ENCODE measurements at places on chromosomes 2 and 18. TPM values are rescaled to one million over a fixed set of nuclear protein-coding genes. Genes with fewer than 3 reads are reported as not detected.

- no peak for DNase-seq
Observed at GRCh38 chr18:23609390-23610023, 23.2 kb upstream of the NPC1 start.

OXER1 gene
- total RNA-seq, result not detected

DNA sequence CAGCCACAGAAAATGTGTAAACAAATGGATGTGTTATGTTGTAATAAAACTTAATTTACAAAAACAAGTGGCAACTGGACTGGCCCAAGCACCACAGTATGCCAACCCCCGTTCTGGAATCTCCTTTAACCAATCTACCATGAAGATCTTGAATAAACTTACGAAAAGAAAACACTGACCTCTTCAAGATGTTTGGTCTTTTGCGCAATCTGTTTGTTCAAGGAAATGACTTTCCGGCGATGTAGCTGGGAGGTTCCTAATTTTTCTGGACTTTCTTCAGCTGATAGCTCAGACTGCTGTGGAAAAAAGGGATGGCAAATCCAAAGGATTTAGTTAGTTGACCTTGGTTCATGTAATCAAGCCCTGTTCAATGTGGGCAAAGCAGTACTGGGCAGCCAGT lies 55.7 kb downstream of the CCDC93 start:
- DNase-seq, result no peak

GRCh38 chr2:16124881-16125613 lies 184.7 kb downstream of the MYCN start:
- DNase-seq, result no peak

IL36B gene
- not detected for total RNA-seq

- no peak for DNase-seq
Observed at GRCh38 chr2:174605687-174606086, 8.1 kb upstream of the WIPF1 start.

- no peak for DNase-seq
Observed at GRCh38 chr2:147925886-147926285, 81.1 kb downstream of the ACVR2A start.

GRCh38 chr2:208315081-208315788 lies 49.2 kb downstream of the PIKFYVE start:
- DNase-seq, result no peak

GRCh38 chr18:49368876-49369440 lies 91.5 kb downstream of the DYM start:
- DNase-seq, result no peak

- no peak for DNase-seq
Observed at GRCh38 chr2:11553661-11554398, 20.0 kb downstream of the GREB1 start.

DNA sequence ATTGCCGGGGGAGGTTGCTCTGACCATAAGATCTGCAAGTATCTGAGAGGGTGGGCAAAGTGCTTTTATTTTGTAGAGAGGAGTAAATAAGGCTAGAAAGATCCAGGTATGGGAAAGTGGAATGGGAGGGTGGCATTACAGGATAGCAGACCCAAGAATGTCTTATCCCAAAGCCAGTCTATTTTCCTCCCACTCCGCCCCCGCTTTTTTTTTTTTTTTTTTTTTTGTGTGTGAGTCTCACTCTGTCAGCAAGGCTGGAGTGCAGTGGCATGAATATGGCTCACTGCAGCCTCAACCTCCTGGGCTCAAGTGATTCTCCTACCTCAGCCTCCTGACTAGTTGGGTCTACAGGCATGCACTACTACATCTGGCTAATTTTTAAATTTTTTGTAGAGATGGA lies 31.5 kb downstream of the ARID5A start:
- DNase-seq, result no peak

DNA sequence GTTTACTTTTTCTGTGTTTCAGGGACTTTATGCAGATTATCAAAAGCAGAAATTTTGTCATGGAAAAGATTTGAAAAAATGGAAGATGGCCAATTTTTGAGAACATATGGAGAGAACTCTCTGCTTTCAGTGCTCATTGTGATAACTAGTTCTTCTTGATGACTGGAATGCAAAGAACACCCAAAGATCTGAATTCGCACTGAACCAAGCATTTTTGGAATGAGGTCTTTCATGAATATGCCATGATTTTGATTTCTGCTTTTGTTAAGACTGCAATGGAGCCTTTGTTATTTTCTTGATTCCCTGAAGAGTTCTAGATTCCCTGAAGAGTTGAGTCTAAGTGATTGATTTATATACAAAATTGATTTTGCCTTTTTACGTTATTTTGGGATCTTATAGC lies 124.1 kb downstream of the FMNL2 start:
- no peak for DNase-seq

GRCh38 chr2:75586971-75587370 lies 26.2 kb upstream of the EVA1A start:
- DNase-seq, result no peak

DCDC2C gene
- not detected for total RNA-seq

- no peak for DNase-seq
Observed at GRCh38 chr2:134238371-134238770, 15.5 kb upstream of the MGAT5 start.

ZNF396 gene
- 2.0 TPM for total RNA-seq

IL37 gene
- total RNA-seq, result not detected

DNA sequence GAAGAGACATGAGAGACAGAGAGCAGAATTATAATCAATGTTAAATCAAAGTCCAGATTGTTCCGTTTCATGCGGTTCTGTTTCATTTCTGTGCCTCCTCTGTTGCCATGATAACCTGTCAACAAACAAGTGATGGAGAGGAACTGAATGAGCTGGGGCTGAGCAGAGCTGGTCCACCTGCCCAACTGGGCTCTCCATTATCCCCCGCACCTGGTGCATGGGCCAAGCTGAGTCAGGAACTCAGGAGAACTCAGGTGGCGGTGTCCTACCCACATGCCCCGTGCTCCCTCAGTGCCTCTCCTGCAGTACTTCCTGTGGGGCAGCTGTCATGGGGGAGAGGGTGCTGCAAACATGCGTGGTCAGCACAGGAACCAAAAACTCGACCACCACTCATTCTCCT lies 178.8 kb downstream of the TTC32 start:
- no peak for DNase-seq

SERPINB10 gene
- total RNA-seq, result not detected

DNA sequence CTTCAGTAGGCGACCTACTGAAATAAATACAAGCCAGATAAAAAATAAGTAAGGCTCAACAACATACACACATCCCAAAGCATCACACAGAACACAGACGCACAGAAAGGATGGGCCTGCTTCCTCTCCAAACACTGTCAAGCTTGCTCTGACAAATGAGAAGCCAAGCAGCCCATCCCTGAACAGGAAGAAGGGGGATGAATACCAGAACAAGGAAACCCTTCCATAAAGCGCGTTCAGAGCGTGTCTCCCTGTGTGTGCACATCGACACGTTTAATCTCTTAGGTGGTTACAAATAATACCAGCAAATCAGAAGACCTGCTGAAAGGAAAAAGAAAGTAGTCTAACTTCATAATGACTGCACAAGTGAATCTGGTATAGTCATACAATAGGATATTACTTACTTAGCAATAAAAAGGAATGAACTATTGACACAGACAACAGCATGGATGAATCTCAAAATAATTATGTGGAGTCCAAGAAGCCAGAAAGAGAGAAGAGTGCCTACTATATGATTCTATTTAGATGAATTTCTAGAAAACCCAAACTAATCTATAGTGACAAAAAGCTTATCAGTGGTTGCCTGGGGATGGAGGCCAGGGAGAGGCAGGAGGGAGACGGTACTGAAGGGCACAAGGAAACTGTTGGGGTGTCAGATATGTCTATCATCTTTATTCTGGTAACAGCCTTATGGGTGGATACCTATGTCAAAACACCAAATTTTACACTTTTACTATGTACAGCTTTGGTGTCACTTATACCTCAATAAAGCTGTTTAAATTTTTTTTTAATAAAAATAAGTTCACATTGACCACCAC lies 26.8 kb downstream of the MBOAT2 start:
- no peak for DNase-seq

NFATC1 gene
- 13.7 TPM for total RNA-seq

SCN2A gene
- total RNA-seq, result 0.27 TPM

CFAP65 gene
- not detected for total RNA-seq

All from K562 (cell line).